Stimulated activated naive CD8-positive, alpha-beta T cell treated with anti-CD3 and anti-CD28 coated beads, Interleukin-15, Interleukin-2, amounts not matched to agents 100 U/mL and 50 U/mL, for 24 hours (primary cell): ENCODE measurements at places on chromosomes 11 and 22.

- DNase-seq = no peak
Measured at GRCh38 chr11:102729849-102730815, 5.4 kb upstream of the MMP8 start.

DNA sequence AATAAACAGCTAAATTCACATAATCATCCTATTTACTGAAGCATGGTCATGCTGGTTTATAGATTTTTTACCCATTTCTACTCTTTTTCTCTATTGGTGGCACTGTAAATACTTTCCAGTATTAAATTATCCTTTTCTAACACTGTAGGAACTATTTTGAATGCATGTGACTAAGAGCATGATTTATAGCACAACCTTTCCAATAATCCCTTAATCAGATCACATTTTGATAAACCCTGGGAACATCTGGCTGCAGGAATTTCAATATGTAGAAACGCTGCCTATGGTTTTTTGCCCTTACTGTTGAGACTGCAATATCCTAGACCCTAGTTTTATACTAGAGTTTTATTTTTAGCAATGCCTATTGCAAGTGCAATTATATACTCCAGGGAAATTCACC, 10.7 kb downstream of the RAG1 start:
- no peak for DNase-seq

DNA sequence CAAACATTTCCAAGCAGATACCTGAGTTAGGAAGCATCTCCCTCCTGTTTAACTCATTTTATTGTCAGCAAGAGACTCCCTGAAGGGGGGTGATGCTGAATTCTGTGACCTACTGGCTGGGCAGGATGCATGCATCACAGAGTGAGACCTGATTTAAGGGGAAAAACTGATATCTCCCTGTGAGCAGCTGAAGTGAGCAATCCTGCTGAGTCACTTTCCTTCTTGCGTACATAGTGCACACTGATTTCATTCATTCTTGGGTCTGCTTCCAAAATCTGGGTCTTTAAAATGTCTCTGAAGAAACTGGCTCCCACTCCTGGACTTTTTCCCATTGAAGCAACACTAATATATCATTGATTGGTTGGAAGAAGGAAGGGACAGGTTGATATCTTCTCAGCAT, 23.3 kb downstream of the P4HA3 start:
- no peak for DNase-seq

GRCh38 chr11:27303903-27304302, 59.1 kb downstream of the CCDC34 start:
- no peak for DNase-seq

DNA sequence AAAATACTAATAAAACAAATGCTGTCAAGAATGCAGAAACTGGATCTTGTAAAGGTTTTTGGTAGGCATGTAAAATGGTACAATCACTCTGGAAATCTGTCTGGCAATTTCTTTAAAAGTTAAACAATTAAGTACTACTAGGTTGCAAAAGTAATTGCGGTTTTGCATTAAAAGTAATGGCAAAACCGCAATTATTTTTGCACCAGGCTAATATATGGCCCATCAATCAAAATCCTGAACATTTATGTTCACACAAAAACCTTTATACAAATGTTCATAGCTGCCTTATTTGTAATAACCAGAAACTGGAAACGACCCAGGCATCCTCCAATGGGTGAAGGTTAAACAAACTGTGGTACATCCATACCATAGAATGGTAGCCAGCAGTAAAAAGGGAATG, 24.6 kb upstream of the ZDHHC13 start:
- DNase-seq = no peak

- no peak for DNase-seq
Measured at GRCh38 chr11:7523416-7524210, 9.8 kb downstream of the PPFIBP2 start.

- no peak for DNase-seq
Measured at GRCh38 chr11:64141081-64141783, 24.7 kb downstream of the MACROD1 start.

DNA sequence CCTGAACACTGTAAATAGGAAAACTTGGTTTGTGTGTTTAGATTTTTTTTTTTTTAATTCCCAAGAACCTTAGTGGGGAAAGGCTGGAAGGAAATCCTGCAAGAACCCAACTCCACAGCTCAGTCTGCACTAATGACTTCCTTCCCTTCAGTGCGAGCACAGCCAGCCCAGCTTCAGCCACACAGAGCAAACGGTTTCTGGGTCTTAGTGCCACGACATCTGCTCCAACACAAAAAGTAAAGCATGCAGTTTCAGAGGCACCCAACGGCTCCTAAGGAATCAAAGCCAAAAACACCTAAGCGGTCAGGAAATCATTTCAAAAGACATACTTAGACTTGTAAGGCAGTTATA, 236.1 kb downstream of the TTC28 start:
- DNase-seq = peak; percentile 12

DNA sequence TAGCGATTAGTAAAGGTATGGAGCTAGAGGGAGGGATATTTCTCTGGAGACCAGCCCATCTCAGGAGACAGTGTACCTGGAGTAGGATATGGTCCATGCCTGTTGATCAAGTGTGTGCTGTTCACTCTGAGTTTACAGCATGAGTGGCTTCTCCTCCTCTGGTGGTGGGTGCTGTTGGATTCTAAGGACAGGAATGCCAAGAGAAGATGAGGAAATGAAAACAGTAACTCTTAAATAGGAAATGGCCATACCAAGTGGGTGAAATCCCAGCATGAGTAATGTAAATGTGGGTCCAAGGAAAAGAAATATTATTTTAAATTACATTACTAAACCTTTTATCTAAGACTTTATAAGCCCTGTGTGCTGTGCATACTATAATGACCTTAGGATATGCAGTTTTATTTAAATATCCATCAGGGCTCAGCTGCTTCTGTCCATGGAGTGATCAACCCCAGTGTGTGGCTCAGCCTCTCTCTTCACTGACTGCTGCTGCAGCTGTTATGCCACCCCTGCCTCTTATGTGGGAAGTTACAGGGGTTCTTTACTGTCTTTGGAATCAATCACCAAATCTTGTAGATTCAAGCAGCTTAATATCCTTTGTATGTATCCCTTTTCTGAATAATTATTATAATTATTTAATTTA, 54.3 kb downstream of the FAT3 start:
- DNase-seq = no peak

DNA sequence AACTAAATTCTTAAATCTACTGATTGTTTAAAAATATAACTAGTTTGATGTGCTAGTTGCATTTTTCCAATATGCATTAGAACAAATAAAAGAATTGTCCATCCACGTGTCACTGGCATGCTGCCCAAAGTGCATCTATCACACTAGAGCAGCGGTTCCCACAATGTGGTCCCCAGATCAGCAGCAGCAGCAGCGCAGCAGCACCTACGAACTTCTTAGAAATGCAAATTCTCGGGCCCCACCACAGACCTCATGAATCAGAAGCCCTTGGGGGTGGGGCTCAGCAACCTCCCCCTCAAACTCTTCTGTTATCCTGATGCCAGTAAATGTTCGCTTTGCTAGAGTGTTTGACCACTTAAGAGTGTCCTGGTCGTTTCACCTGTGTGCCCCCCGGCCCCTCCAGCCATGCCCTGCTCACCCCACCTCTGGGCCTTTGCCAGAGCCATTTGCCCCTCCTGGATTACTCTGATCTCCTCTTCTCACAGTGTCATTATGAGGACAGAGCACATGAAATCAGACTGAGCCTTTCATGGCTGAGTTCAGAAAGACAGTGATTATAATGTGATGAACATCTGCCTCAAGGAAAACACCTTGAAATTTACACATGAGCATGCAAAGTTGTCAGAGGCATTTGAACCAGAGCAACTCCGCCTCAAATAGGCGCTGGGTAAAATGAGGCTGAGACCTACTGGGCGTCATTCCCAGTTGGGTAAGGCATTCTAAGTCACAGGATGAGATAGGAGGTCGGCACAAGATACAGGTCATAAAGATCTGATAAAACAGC, 12.6 kb upstream of the VSIG10L2 start:
- DNase-seq = peak; percentile 45

- no peak for DNase-seq
Measured at GRCh38 chr11:131423688-131424087, 53.3 kb downstream of the NTM start.

DNA sequence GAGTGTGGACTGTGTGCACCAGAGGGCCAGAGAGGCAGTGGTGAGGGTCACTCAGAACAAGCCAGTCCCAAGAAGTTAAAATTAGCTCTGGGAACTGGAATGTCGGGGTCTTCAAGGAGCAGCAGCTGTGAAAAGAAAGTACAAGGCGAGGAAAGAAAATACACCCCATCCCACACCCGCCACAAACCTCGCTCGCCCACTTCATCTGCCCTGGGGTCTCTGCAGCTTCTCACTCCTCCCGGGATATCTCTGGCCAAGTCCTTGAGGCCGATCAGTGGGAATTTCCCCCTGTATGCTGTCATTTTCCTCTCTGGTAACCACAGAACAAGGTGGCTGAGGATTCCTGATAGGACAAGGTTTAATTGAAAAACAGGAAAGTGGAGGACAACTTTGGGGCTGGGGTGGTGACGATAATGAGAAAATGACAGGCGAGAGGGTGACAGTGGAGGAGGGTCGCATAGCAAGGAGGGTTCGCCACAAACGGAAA, 36.3 kb upstream of the TIMP3 start:
- no peak for DNase-seq

- DNase-seq = no peak
Measured at GRCh38 chr22:31334329-31334728, 11.8 kb downstream of the PATZ1 start.

GRCh38 chr11:87966694-87967093, 208.5 kb downstream of the RAB38 start:
- DNase-seq = no peak

GRCh38 chr11:30326114-30326778, 3.3 kb downstream of the ARL14EP start:
- no peak for DNase-seq

DNA sequence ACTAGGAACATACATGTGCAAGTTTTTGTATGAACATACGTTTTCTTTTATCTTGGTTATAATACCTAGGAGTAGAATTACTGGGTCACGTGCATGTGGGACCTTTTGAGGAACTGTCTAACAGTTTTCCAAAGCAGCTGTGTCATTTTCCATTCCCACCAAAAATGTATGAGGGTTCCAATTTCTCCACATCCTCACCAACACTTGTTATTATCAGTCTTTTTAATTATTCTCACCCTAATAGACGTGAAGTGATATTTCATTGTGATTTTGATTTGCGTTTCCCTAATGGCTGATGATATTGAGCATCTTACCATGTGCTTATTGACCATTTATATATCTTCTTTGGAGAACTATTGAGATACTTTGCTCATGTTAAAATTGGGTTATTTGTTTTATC, 162.1 kb downstream of the CHST1 start:
- DNase-seq = no peak

- DNase-seq = peak; percentile 42
Measured at GRCh38 chr11:96112192-96113128, 188.6 kb upstream of the MTMR2 start.

DNA sequence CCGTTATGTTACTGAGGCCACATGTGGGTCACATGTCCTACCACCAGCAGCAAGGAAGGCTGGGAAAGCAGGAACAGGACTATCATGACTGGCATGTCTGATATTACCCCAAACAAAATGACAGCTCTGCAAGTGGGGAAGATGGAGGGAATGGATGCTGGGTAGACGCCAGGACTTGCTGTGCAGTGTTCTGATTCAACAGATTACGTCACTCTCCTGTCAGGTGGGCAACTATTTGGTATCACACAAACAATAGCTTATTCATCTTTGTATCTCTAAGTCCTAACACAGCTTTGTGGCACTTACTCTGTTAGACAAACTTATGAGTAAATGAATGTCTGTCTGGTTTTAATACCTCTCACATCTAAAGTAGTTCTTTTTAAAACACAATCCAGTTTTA, 105.2 kb downstream of the SPON1 start:
- no peak for DNase-seq

DNA sequence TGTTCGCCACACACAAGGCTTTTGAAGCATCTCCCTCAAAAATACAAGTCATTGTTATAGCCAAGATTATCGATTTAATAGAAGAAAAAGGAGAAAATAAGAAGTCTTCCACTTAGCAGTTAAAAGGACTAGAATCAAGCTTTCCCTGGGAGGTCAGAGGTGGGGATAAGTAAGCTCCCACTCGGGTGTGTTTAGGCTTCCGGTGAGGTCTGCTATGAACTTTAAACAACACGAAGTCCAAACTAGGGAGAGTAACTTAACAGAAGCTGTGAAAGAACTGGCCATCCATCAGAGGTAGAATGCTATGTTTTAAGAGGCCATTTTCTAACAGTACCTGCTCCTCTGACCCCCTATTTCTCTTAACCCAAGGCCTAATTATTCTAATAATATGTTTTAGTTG, 91.4 kb upstream of the APOA1 start:
- no peak for DNase-seq

DNA sequence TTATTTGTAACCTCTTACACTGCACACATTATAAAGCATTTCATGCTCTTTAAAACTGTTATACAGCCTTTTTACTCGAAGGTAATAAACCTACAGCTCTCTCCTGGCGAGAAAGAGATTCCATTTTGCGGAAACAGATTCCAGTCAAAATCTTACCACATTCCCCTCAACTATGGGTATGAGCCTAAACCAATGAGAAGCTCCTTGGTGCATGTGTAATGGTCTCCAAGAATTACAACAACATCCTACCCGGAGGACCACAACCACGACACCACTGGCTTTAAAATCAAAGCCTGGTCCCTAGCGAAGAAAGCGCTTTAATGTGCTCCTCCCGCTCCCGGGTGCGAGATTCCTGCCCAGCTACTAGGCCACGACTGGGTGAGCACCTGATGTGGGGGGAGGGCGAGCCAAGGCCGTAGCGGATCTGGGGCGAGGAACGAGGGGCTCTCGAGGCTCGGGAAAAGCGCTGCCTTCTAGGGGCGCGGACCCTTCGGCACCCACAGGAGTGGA, 821 bp downstream of the CELF1 start:
- peak; percentile 39 for DNase-seq

GRCh38 chr11:127017482-127017881, 16.9 kb upstream of the KIRREL3 start:
- DNase-seq = no peak

- no peak for DNase-seq
Measured at GRCh38 chr11:73246303-73246702, 25.8 kb upstream of the P2RY6 start.

DNA sequence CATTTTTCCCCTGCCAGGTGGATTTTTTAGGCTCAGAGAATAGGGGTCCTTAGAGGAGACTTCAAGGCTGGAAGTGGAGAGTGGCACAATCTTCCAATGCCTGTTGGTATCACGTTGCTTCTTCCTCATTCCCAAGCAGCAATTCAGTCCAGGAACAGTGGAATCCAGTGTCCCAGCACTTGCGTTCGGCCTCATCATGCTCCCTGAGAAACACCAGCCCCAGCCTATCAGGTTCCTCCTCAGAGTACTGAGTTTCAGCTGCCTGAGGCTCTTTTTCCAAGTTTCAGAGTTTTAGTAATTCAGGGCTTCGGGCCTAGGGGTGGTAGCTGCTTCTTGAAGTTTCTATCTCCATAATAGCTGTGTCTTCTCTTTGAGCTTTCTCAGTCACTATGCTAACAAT, 31.9 kb upstream of the NRGN start:
- no peak for DNase-seq

GRCh38 chr11:113204280-113204679, 110.1 kb upstream of the TTC12 start:
- no peak for DNase-seq

GRCh38 chr11:15888556-15889345, 467.6 kb downstream of the SOX6 start:
- no peak for DNase-seq
